Dermis lymphatic vessel endothelial cell (primary cell): ENCODE measurements at places on chromosomes 7 and 10. TPM values are rescaled to one million over a fixed set of nuclear protein-coding genes. Genes with fewer than 3 reads are reported as not detected.

SLIT1 gene
- total RNA-seq, result under 0.01 TPM in 1 of 2 replicates, not detected in the other

JAZF1 gene
- total RNA-seq, result 2.2 and 3.0 TPM in 2 replicates

PRLHR gene
- total RNA-seq, result not detected in 2 replicates

SEMA3E gene
- total RNA-seq, result 0.11 and 1.0 TPM in 2 replicates

TLX1 gene
- not detected in 2 replicates for total RNA-seq

PTPRZ1 gene
- total RNA-seq, result not detected in 2 replicates

CCL24 gene
- not detected in 2 replicates for total RNA-seq

FAM180A gene
- under 0.01 TPM in 1 of 2 replicates, not detected in the other for total RNA-seq

SPDYE5 gene
- not detected in 2 replicates for total RNA-seq

LIPM gene
- total RNA-seq, result not detected in 2 replicates

CUBN gene
- 13.5 and 19.9 TPM in 2 replicates for total RNA-seq

SEMA3C gene
- 0.09 and 2.2 TPM in 2 replicates for total RNA-seq

GPR26 gene
- not detected in 2 replicates for total RNA-seq

SCART1 gene
- total RNA-seq, result 0.54 and 0.60 TPM in 2 replicates
